ENCODE measurements at places on chromosomes 11 and 22. TPM values are rescaled to one million over a fixed set of nuclear protein-coding genes. Genes with fewer than 3 reads are reported as not detected.

PHLDA2 gene
- 1.3 TPM for total RNA-seq

F2 gene
- not detected for total RNA-seq

NCF4 gene
- 53.1 TPM for total RNA-seq

GCAT gene
- 0.72 TPM for total RNA-seq

CNTF gene
- total RNA-seq = 4.9 TPM

MPZL2 gene
- total RNA-seq = 1.0 TPM

HBB gene
- total RNA-seq = 2.7 TPM

B3GAT1 gene
- total RNA-seq = 1.9 TPM

DNA sequence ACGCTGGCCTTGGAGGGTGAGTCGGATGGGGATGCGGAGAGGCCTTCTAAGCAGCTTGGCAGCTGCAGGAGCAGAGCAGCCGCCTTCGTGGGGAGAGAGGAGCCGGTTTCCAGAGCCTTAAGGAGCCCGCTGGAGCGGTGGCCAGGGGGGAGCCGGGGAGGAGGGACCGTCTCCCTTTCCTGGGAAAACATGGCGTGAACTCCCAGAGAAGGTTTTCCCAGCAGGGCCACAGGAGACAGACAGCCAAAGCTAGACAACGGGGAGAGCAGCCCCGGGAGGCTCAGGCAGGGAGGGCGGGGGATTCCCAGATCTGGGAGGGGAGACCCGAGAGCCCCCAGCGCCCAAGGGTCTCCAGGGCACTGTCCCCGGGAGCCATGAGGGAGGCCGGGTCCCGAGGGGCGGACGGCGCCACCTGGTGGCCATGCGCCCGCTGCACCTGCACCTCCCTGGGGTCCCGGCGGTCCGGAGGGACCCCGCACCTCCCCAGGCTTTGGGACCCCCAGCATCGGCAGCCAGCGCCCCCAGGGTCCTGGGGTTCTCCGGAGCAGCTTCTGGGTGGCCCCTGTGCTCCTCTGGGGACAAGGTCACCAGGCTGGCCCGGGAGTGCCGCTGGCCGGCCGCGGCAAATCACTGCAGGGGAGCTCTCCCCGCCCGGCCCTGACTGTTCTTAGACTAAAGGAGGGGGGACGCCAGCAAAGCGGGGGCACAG is 2.4 kb upstream of the SYT8 start:
- peak; percentile 31 for DNase-seq
- no peak overlapping the region for H3K27ac ChIP-seq
- no peak overlapping the region for H3K4me3 ChIP-seq

GRCh38 chr11:27281276-27281675 is 81.7 kb downstream of the CCDC34 start:
- H3K4me1 ChIP-seq = no peaks in the 10 kb centered on the region
- H3K27me3 ChIP-seq = no peaks in the 10 kb centered on the region
- DNase-seq = no peak
- no peaks in the 10 kb centered on the region for H3K36me3 ChIP-seq
- H3K4me3 ChIP-seq = no peak overlapping the region
- no peak overlapping the region for H3K27ac ChIP-seq

DNA sequence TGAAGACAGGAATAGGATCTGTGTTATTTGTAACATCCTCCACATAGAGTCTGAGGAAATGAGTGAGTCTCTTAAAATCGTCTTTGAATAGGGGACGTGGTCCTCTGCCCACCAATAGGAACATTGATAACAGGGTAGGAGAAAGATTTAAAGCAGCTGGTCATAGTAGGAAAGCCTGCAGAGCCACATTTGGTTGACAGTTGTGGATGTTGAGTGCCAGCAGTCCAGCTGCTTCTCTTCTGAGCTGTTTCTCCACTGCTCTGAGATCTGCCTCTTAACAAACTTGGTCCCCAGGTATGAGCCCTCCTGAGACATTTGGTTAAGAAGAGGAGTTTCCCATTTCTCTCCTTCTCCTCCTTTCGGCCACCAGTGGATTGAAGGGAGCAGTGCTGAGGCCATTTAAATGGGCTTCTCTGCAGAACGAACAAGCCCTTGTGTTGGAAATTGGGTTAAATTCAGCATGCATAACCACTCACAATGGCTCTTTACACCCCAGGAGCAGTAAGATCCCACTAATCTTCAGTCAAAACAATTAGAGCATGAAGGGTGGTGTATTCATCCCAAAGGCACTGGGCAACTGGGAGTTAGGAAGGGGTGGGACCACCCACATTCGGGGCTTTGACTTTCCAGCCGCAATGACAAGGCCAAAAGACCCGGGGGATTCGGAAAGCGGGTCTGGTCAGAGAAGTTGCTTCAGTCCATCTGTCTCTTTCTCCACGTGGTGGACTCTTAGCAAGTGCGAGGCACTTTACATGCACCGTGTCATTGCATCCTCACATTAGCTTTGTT is 32.3 kb downstream of the MIAT start:
- peaks cover 18% of the 10 kb centered on the region for H3K4me1 ChIP-seq
- DNase-seq = no peak

GRCh38 chr11:31492320-31492913 is 17.0 kb downstream of the IMMP1L start:
- no peaks in the 10 kb centered on the region for H3K27me3 ChIP-seq
- no peak for DNase-seq
- H3K4me3 ChIP-seq = no peak overlapping the region

DNA sequence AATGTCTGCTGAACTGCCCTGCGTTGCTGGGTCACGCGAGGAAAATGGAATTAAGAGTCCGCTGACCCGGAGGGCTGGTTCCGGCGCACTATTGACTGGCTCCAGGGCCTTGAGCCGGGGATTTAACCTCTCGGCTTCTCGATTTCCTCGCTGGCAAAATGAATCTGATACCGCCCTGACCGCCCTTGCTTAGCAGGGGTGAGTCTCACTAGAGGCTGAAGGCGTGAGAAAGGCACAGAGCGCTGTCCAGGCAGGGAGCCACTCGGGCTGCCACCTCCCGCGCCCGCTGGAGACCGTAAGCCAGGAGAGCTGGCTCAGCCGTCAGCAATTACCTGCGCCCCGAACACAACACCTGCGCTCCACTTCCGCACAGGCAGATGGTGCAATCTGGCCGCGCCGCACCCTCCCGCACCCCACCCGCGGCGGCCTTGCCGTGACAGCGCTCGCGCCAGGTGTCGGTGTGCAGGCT is 65.6 kb downstream of the BUD13 start:
- H3K36me3 ChIP-seq = no peaks in the 10 kb centered on the region
- no peak for DNase-seq
- H3K4me3 ChIP-seq = no peak overlapping the region

- DNase-seq = no peak
- H3K4me3 ChIP-seq = no peak overlapping the region
- no peak overlapping the region for H3K27ac ChIP-seq
- no peaks in the 10 kb centered on the region for H3K36me3 ChIP-seq
Observed at GRCh38 chr11:125941619-125942611, 3.9 kb upstream of the VSIG10L2 start.

- peaks cover 4% of the 10 kb centered on the region for H3K36me3 ChIP-seq
- no peak for DNase-seq
- no peak overlapping the region for H3K27ac ChIP-seq
- peaks cover 5% of the 10 kb centered on the region for H3K4me1 ChIP-seq
- no peak overlapping the region for H3K4me3 ChIP-seq
Observed at GRCh38 chr11:64262271-64263002, 11.1 kb downstream of the PLCB3 start.

DNA sequence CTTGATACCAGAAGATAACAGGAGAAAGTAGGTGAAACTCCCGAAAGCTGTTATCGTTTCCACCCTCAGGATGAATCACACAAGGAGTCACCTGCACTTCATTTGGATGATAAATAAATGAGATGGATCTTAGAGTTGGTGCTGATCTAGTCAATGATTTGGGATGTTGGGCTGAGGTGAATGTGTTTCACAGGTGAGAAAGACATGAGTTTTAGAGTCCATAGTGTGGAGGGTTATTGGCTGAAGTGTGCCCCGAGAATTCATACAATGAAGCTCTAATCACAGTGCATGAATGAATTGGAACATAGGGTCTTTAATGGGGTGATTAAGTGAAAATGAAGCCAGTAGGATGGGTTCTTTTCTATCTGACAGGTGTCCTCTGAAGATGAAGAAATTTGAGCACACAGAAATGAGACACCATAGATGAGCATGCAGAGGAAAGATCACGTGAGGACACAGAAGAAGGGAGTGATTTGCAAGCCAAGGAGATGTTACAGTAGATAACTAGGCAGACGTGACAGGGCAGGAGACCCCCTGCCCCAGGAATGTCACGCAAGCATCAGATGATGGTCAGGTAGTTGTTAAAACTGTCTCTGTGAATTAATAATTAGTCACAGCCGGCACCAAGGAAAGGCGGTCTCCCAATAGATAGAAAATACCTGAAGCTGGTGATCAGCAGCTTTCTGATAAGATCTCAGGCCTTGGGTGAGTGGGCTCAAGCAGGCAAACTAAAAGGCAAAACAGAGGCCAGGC is 60.3 kb upstream of the IGLL5 start:
- no peaks in the 10 kb centered on the region for H3K36me3 ChIP-seq
- no peak for DNase-seq
- H3K27ac ChIP-seq = no peak overlapping the region
- H3K4me1 ChIP-seq = peaks cover 20% of the 10 kb centered on the region
- peaks cover 7% of the 10 kb centered on the region for H3K27me3 ChIP-seq
